Stimulated activated CD4-positive, alpha-beta T cell treated with anti-CD3 and anti-CD28 coated beads, Interleukin-1b, Interleukin-23, amount 100 ng/mL, for 4 hours (primary cell): ENCODE measurements at places on chromosomes 7 and 10.

DNA sequence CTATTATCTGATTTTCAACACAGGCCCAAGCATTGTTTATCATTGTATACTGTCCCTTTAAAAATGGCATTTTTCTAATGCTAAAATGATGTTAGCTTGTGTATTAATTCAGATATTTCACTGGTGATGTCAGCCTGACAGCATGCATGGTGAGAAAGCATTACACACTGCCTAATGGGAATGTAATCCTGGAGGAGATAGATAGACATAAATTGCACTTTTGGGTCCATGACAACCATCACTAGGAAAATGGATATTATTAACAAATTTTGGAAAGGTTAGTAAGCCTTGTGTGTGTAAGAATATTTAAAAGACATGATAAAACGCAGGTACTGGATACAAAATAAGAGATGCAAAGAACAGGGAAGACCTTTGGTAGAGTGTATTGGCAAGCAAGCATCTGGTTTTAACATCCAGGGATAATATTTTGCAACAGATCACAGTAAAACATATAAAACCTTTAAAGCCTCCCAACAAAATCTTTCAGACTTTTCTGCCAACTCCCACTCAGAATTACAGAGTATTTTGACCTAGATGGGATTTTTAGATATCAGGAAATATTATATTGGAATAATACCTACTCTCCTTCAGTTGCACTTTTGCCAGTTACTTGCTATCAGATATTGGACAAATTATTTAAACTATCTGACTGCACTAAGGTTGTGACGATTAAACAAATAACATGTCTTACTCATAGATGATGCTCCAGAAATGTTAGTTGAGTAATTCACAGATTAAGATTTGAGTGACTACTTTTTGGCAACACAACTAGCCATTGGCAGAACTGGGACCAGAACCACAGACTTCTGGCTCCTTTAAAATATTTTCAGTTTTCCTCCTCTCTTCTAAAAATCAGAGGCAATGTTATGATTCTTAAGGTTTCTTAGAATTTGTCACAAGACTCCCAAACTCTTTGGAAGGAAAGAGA lies 291.6 kb upstream of the SEMA3C start:
- DNase-seq, result no peak

DNA sequence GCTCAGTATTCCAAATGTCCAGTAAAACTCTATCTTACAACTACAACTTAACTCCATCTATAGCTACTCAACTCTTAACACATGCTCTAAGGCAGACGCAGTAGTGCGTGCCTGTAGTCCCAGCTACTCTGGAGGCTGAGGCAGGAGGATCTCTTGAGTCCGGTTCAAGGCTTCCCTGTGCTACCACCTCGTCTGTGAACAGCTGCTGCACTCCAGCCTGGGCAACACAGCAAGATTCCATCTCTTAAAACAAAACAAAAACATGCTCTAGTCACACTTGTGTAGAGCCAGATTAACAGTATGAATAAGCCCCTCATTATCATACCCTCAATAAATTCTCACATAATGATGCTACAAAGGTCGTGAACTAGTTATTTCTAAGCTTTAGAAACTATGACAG lies 3.6 kb downstream of the BAZ1B start:
- DNase-seq, result no peak

DNA sequence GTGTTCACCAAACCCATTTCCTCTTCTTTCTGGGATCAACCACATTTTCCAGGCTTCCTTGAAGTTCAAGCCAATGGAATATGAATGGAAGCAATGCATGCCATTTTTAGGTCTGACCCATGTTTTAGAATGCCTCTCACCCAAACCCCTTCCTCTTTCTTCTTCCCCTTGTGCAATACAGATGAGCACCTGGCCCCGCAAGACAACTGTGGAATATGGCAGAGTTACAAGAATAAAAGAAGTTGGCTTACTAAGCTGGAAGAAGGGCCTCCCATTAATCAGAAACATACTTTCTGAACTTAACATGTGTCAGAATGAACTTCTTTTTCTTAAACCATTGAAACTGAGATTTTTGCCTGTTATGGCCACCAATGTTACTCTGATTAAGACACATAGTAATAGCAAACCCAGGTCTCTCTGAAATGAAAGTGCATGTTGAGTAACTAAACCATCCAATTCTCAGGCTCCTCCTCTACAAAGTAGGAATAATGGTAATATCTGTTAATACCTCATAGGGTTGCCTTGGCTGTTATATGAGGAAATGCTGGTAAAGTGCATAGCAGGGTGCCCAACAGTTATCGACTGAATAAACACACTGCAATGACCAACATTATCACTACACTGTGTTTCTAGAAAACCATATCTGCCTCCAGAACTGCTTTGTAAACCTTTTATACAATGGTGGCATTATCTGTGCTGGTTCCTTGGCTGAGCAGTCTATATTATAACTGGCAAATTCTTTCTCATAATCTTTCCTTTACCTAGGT lies 382.2 kb upstream of the NRP1 start:
- no peak for DNase-seq

DNA sequence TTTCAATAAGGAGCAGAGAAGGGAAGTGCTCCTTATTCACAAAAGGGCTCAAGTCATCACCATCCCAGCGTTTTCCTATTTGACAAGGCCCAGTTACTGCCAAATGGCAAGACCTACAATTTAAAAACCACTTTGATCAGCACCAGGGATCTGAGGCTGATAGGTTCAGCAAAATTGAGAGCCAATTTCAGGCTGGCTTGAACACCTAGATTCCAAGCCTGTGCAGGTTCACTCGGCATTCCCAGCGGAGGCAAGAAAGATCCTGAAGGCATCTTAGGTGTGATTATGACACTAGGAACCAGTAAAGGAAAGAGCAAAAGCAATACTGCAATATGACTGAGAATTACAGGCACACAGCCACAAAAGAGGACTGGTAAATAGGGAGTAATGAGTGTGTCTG lies 441.4 kb downstream of the CALN1 start:
- no peak for DNase-seq

- no peak for DNase-seq
These were observed 168.2 kb downstream of the SND1 start for GRCh38 chr7:127819975-127820731.

DNA sequence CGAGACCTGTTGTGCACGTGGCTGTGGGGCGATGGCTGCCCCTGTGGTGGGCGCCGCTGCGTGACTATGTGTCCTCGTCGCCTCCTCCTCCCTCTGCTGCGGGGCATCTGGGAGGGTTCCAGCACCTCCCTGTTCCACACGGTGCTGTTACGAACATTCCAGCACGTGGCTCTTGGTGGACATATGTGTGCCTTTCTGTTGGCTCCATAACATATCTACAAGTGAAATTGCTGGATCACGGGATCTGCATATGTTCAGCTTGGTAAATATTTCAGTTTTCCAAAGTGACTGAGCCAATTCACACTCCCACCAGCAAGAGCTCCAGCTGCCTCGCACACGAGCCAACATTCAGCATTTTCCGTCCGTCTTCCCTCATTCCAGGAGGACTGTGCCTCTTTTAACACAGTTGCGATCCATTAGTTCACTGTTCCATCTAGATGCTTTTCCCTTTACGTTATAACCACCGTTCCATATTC lies 25.1 kb downstream of the SNX8 start:
- no peak for DNase-seq

- no peak for DNase-seq
These were observed 26.7 kb downstream of the EBF3 start for GRCh38 chr10:129937351-129937751.

DNA sequence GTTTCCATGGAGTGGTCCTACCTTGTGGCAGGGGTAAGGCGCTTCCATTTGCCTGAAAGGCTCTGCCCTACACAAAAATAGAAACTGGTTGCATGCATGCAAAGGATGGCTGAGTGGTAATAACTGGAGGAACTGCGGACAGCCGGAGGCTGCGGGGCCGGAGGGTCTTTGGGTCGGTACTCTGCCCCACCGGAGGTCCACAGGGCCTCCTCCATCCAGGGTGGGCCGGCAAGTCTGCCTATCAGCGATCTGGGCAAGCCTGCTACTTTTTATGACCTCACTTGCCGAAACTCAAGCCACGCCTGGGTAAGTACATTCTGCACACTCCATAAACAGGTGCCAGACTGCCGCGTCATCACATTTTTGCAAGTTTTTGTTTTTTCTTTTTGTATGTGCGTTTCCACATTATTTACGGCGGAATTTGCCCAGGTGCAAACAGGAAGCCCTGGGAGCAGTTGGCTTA lies 30.0 kb downstream of the TACC2 start:
- DNase-seq, result no peak
